Temporal lobe (tissue), 4 donors: ENCODE measurements at places on chromosomes 6 and 20. TPM values are rescaled to one million over a fixed set of nuclear protein-coding genes. Genes with fewer than 3 reads are reported as not detected.

Gene NRSN1
- total RNA-seq, result 28.8 TPM

Gene RRAGD
- 60.2 TPM for total RNA-seq

Gene RFX6
- not detected for total RNA-seq

Gene ADGRF1
- not detected for total RNA-seq

Gene FHL5
- total RNA-seq, result 0.74 TPM

Gene PLAGL2
- total RNA-seq, result 2.2 TPM

Gene GINS1
- total RNA-seq, result 6.4 TPM

Gene VGLL2
- total RNA-seq, result not detected

Gene CDSN
- total RNA-seq, result not detected

Gene C20orf204
- 1.2 TPM for total RNA-seq

Gene HSF2
- 61.2 TPM for total RNA-seq

Gene ULBP2
- total RNA-seq, result 4.4 TPM

Gene GHRH
- not detected for total RNA-seq

Gene IL17F
- total RNA-seq, result 0.25 TPM

Gene CEP85L
- total RNA-seq, result 24.3 TPM

Gene MYL9
- total RNA-seq, result 0.49 TPM

Gene PRDM13
- not detected for total RNA-seq

Gene LGSN
- 0.25 TPM for total RNA-seq

Gene ECT2L
- total RNA-seq, result 0.98 TPM

Gene SMOC2
- total RNA-seq, result 3.2 TPM

Gene TLDC2
- not detected for total RNA-seq

Gene EYS
- 2.0 TPM for total RNA-seq

Gene PAX1
- total RNA-seq, result not detected

Gene STMND1
- 0.25 TPM for total RNA-seq

Gene MPIG6B
- not detected for total RNA-seq

Gene SYCP2
- 2.2 TPM for total RNA-seq

Gene CFAP206
- total RNA-seq, result 1.2 TPM

Gene XRN2
- 70.3 TPM for total RNA-seq

Gene DTNBP1
- 7.6 TPM for total RNA-seq

Gene GABRR1
- not detected for total RNA-seq

Gene SNAP25
- total RNA-seq, result 113 TPM

Gene MEP1A
- total RNA-seq, result under 0.01 TPM

Gene BTN1A1
- not detected for total RNA-seq

Gene SLC2A10
- total RNA-seq, result 5.4 TPM

Gene GTSF1L
- total RNA-seq, result not detected

Gene ULBP3
- 8.4 TPM for total RNA-seq

Gene EMILIN3
- total RNA-seq, result 3.7 TPM

Gene PIGT
- total RNA-seq, result 8.6 TPM

Gene NMBR
- total RNA-seq, result 4.7 TPM

Gene SLC22A7
- 0.25 TPM for total RNA-seq

Gene BANF2
- not detected for total RNA-seq

Gene HLA-DMB
- 0.49 TPM for total RNA-seq

Gene ID4
- 76.7 TPM for total RNA-seq

Gene DCDC2
- total RNA-seq, result 1.7 TPM

Gene TRIM15
- not detected for total RNA-seq

Gene TP53TG5
- not detected for total RNA-seq

Gene GGTLC1
- not detected for total RNA-seq

Gene PAK5
- 36.1 TPM for total RNA-seq

Gene SLC52A3
- total RNA-seq, result 0.49 TPM

Gene CALHM4
- not detected for total RNA-seq
